ENCODE measurements at places on chromosomes 16 and 17.

DNA sequence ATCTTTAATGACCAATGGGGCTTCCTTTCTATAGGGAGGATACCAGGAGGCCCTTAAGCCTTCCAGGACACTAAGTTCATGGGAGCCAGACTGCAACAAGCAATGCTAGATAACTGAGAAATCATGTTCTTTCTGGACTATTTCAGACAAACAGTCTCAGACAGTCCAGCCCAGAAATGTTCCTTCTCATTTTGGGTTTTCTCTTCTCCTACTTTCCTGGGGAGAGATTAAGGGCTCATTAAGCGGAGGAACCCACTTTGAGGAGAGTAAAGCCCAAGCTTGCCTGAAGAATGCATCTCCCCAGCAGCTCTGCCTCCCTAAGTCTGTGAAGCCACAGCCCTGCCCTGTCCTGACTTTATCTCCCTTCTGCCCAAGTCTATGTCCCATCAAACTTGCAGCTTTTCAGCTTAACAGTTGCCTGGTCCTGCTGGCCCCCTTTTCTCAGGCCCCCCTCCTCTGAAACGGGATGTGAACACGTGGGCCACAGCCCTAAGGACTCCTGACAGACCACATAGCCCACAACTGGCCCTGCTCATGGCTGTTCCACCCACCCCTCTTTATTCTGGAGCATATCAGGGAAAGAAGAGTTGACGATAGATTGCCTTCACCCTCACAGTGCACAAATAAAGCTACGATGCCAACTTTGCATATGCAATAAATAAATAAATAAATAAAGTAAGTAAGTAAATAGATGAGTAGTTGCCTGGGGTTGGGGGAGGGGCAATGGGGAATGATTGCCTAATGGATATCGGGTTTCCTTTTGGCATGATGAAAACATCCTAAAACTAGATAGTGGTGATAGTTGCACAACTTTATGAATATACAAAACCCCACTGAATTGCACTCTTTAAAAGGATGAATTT lies 111.0 kb downstream of the N4BP1 start:
- peak; percentile 96 for DNase-seq

GRCh38 chr17:73139296-73139695 lies 25.5 kb upstream of the SSTR2 start:
- no peak for DNase-seq

GRCh38 chr17:77685881-77686486 lies 272.5 kb upstream of the TNRC6C start:
- no peak for DNase-seq

GRCh38 chr17:61053469-61053868 lies 346.2 kb upstream of the TBX2 start:
- no peak for DNase-seq

All from fibroblast of pulmonary artery (primary cell).